ENCODE measurements at places on chromosomes 1 and 21.

DNA sequence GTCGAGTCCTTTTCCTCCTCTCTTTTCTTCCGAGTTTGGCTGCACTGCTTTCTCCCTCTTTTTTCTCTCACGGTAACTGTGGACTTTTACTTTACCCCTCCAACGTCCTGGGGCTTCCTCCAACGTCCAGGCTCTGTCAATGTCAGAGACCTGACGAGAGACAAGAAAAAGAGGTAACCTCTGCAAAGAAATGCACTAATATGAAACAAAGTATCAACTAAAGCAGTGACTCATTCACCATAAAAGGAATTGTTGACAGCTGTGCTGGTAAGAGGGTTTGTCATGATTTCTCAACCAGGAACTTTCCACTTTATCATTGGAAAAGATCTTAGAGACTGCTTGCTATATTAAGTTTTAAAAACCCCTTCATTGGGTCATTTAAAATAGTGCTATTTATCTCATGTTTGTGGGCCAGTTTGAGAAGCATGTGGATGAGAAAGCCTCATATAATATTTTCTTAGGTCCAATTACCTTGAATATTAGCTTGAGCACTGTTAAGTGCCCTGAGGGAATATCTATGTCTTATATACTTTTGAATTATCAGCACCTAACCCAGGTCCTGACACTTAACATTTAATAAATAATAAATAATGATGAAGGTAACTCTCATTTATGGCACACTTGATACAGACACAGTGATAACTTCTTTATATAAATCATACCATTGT is at the start of gene GBP2:
Gene GBP2, minus strand, starts transcription at position 202 of the 668 bp plus-strand sequence. CDS start 4,148 bp downstream, outside the sequence.
- DNase-seq = peak; percentile 33

GRCh38 chr1:246462986-246463385 is 44.1 kb downstream of the SMYD3 start:
- DNase-seq = no peak

DNA sequence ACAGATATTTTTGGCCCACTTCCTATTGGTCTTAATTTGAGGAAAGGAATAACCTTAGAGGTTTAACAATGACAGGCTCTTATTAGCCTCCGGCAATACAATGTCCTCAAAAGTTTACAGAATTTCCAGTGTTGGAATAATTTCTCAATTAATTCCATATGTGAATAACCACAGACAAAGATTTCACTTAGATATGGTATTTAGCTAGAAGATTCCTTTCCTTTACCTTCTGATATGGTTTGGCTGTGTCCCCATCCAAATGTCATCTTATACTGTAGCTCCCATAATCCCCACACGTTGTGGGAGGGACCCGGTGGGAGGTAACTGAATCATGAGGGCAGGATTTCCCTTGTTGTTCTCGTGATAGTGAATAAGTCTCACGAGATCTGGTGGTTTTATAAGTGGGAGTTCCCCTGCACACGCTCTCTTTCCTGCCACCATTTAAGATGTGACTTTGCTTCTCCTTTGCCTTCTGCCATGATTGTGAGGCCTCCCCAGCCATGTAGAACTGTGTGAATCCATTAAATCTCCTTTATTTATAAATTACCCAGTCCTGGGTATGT is 54.9 kb upstream of the RGS7 start:
- no peak for DNase-seq

DNA sequence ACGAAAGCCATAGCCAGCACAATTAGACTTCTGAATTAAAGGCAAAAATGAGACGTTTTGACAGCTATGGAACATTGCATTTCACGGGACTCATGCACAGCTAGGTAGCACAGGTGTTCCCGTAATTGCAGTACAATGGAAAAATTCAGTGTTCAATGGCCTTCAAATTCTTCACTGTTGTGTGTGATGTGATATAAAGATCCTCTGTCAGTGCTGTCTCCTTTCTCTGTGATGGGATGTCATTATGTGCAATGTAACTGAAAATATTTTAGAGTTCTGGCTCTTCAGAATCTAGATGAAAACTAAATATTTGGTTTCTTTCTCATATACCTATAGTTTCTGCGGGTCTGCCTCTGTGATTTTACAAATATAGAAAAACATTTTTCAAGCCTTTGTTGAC is 1599.7 kb downstream of the MRPL39 start:
- no peak for DNase-seq

GRCh38 chr1:228891272-228892034 is 156.2 kb downstream of the RHOU start:
- DNase-seq = no peak

DNA sequence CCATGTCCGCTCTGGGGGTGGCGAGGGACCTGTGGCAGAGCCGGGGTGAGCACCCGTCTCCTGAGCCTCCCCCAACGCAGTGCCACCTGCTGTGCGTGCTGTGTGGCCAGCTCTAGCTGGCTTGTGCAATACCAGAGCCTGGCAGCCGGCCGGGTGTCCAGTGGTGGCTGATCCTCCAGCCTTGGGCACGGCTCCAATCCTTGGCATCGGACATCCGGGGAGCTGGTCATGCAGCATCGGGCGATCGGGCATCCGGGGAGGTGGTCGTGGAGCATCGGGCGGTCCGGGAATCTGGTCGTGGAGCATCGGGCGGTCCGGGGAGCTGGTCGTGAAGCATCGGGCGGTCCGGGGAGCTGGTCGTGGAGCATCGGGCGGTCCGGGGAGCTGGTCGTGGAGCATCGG is 8.1 kb downstream of the SLX9 start:
- DNase-seq = no peak

- DNase-seq = no peak
Measured at GRCh38 chr1:99645203-99645602, 710 bp upstream of the PALMD start.

DNA sequence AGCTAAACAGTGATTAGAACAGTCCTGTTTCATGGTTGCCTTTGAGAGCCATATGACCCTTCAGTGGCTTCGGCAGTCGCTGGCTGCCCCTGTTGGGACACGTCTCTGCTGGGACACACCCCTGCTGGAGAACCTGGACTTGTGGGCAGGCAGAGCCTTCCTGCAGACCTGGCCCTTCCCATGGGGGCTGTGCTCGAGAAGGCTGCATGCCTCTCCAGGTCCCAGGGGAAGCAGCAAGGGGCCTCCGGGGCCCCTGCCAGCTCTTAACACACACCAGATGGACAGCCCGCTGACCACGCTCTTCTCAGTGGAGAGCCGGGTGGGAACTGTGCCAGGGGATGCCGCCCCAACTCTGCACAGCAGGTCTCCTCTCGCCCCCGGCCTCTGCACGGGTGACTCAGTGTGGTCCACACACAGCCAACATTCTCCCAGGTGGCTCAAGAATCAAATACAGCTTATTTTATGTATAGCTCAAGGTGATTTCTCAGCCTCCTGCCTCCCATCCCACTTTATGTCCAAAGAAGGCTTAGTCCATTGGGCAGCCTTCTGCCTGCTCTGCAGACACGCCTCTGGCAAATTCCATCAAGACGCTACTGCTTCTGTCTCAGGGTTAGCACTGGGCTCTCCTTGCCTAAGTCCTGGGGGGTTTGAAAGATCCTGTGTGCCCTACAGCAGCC is 450.8 kb downstream of the KIF26B start:
- peak; percentile 29 for DNase-seq

DNA sequence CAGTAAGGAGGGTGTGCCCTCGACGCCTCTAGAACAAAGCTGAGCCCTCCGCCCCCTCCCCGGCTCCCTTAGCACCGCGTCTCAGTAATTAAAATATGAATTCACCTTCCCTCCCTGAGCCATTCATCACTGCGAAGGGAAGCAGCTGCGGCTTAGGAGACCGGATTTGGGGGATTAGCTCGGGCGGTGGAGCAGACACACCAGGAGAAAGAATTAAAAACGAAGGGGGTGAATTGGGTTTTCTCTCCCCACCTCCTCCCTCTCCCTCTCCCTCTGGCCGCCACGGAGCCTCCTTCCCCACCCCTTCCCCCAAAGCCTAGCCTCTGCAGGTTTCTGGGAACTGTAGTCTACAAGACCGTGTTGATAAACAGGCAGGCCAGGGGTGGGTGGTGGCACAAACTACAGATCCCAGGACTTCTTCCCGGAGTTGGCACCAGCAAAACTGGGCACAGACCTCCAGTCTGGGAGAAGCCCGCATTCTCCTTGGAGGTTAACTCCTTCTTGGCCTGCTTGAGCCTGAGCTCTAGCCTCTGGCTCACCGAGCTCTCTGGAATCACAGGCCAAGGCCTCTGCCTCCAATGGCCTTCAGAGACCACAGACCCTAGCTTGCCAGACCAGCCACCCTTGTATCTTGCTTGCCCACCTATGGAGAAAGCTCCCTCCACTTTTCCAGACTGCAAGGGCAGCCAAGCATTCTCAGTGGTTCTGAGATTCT is 10.8 kb downstream of the BLACAT1 start:
- DNase-seq = no peak

DNA sequence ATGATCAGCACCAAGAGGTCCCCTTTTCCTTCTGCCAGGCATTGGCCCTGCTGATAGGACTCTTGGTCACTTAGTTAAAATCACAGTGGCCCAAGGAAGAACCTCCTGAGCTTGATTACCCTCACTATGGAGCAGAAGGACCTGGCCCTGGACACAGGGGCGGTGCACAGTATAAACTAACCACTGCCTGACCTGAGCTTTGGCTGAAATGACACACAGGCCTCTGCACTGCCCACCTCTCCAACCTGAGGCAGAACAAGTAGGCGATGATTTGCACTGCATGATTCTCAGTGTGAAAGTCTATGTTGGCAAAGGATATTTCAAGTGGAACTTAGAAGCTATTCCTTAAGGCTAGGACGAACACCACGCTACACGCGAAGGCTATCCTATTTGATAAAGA is 48.5 kb downstream of the CAPN2 start:
- no peak for DNase-seq

GRCh38 chr1:178371235-178371634 is 125.5 kb downstream of the CLEC20A start:
- DNase-seq = no peak

DNA sequence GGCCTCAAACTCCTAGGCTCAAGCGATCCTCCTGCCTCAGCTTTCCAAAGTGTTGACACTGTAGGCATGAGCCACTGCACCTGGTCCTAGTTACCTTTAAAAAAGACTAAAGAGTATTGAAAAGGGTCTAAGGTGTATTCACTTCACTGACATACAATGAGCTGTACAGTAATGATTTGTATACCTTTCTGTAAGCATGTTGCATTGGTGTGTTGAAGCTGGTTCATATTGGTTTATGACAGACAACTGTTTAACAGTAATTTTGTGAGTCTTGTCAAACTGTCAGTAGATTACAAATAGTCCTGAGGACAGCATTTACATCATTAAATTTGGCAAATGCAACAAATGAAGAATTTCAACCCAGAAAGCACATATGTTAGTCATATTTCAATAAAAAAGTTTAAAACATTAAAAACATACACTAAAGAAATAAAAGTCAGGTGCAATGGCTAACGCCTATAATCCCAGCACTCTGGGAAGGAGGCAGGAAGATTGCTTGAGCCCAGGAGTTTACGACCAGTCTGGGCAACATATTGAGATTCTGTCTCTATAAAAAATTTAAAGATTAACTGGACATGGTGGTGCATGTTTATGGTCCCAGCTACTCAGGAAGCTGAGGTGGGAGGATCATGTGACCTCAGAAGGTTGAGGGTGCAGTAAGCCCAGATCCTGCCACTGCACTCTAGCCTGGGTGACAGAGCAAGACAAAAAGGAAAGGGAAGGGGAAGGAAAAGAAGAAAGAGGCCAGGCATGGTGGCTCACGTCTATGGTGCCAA is 88.3 kb upstream of the HP1BP3 start:
- DNase-seq = no peak

DNA sequence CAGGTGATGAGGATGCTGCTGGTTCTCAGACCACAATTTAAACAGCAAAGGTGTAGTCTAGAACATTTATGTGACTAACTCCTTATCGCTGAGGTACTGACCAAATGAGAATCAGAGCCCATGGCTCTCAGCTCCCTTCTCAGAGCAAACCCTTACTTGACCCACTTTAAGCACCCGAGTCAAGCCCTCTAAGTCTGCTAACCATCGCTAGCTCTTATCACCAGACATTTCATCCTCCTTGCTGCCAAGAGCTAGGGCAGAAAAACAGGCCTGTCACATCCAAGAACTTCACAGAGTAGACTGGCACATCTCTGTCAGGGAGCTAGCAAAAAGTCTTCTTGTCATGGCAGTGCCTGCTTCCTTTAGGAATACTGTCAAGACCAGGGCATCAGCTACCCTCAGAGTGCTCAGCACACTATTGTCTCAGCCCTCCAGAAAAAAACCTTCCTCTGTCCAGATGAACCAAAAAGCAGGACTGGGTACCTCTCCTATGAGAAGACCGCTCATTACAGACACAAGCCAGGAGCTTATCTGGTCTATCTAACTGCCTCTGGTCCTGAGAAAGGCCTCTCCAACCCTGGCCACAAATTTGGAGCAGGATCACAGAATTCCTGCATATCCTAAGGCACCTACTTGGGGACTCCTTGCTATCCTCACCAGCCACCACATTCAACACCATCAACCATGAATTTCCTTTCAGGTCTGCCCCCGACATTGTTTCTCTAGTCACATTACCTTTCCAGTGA is 26.2 kb downstream of the ERI3 start:
- DNase-seq = no peak

DNA sequence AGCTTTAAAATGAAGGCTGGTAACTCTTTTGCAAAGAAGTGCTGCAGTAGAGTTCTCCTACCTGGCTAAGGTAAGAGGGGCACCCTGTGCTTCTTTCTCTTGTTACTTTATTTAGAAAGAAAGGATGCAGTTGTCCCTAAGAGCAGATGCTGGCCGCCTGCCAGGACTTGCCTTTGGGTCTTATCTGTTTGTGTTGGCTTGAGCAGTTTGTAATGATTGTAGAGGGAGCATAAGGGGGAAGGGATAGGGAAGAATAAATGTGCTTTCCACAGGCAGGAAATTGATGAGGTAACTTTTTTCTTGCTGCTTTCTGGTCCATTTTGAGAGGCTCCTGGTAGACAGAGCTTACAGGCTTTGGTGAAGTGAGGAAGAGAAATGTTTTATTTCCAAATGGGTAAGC is 229.6 kb downstream of the HHAT start:
- no peak for DNase-seq

DNA sequence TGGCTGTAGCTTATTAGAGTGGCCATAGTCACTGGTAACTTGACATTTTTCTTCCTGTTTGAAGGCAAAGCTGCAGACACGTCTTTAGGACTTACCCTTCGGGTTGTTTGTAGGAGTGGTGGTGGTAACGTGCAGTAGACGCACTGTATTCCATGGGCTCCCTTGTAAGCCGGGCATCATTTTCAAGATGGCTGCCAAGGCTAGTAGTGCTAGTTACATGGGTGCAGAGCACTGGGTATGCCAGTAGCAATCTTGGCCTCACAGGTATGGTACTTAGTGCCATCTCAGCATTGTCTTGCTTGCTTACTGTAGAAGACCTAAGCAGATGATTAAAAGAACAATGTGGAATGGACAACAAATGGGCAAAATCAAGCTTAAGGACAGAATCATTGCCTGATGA is 1.9 kb downstream of the YBX1 start:
- no peak for DNase-seq

DNA sequence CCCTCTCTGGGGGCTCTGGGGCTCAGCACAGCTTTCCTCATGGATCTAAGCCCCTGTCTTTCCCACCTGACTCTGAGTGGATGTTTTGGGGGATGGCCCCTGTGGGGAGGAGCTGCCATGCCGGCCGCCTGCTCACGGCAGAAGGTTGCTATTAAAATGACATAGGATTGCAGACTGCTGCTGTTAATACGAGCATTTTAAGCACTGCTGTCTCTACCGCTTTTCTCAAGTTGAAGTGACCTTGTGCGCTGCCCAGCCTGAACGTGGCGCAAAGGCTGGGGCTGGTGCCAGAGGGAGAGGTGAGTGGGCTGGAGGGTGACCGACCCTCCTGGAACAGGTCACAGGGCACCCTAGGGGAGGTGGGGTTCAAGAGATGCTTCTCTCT is 58.4 kb downstream of the DISP3 start:
- DNase-seq = no peak

GRCh38 chr1:230429067-230429735 is 3.1 kb upstream of the PGBD5 start:
- no peak for DNase-seq

GRCh38 chr1:163346326-163346870 is 24.6 kb downstream of the NUF2 start:
- DNase-seq = no peak

Measured in AG04449 (cell line).